NCI-H1417 treated with DMSO at 0.1 percent for 48 hours (cell line): ENCODE measurements at places on chromosomes 7 and 10.

DNA sequence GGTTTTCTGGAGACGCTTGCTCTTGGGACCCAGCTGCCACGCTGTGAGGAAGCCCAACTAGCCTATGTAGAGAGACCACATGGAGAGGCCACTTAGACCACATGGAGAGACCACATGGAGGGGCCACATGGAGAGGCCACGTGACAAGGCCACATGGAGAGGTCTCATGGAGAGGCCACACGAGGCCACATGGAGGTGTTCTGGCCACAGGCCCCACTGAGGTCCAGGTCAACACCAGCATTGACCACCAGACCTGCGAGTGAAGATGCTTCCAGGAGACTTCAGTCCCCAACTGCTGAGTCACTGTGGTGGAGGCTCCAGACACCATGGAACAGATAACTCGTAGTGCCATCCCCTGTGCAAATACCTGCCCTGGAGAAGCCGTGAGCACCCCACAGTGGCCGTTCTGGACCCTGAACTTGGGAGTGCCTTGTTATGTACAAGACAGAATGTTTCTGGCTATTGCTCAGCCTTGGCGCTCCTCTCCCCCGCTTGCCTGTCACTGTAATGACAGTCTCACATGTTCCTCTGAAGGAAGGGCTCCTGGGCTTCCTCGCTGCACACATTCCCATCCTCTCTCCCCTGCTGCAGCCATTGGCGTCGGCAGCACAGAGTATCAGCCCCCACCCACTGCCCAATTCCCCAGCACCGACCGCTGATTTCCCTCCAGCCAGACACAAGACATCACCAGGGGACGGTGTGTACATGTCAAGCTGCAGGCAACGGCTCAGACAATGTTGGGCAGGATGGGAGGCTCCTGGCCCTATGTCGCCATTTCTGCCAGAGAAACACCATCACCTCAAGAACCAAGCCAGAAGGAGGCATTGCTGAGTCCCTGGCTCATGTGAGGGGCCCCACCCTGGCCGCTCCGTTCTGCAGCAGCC, 49.0 kb upstream of the TNRC18 start:
- DNase-seq = no peak

- no peak for DNase-seq
Measured at GRCh38 chr10:76072384-76072783, 641.0 kb downstream of the LRMDA start.

DNA sequence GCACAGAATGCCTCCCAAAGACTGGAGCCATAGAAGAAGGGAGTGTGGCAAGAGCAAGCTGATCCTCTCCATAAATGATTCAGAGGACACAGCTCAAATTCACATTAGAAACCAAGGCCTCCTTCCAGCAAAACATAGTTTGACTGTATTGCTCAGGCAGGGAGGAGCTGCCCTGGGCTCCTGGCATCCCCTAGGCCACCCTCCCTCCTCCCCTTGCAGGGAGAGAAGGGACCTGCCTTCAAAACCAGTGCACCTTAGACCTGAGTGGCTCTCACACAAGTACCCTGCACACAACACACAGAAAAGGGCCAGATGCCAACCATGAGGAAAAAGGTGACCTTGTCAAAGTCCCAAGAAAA, 64.7 kb downstream of the CREB3L2 start:
- no peak for DNase-seq

DNA sequence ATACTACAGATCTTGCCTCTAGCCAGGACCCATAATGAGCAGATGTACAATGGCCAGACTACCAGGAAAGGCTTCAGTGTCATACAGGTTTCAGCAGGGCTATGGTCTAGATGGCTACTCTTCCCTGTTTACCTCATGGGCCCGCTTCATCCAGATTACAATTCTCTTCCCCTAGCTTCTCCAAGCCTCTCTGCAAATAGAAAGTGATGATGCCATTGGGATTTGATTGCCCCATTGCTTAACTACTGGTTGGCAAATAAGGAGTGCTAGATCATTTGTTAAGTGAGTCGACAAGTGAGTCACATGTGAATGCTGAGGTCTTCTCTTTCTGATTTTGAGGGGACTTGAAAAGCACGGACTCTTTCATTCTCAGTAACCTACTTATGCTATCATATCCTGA, 361.5 kb upstream of the LRRTM3 start:
- no peak for DNase-seq

DNA sequence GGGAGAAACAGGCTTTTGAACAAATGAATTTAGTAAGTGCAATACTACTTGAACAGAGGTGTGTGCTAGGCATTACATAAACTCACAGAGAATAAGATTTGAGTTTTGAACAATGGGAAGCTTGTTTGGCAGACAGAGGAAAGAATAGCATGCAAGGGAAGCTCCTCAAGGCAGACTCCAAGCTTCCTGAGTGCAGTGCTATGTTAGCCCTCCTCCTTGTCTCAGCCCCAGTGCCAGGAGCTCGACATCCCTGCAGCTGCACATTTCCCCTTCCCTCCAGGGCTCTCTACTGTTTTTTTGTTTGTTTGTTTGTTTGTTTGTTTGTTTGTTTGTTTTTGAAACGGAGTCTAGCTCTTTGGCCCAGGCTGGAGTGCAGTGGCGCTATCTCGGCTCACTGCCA, 237.5 kb downstream of the IPMK start:
- DNase-seq = no peak

- DNase-seq = peak; percentile 58
Measured at GRCh38 chr7:28298870-28299518, 113.3 kb upstream of the CREB5 start.

DNA sequence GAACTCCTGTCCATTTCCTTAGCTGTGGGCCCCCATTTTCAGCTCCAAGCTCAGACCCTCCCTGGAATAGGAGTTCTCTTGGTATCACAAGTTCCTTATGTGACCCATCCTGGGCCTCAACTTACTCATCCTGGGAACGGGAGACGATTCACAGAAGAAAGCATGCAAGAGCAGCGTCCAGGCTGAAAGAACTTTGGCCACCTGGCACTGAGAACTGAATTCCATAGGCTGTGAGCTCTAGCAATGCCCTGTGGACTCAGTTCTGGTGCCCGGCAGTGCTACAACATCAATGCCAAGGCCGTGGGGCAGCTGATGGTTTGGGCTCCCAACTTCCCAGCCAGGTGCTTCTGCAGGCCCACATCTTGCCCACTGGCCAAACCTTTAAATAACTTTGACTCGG, 3.9 kb upstream of the CUEDC2 start:
- DNase-seq = no peak

GRCh38 chr7:16670021-16670420, 24.0 kb downstream of the BZW2 start:
- DNase-seq = no peak

GRCh38 chr7:12199363-12199762, 11.7 kb upstream of the TMEM106B start:
- no peak for DNase-seq

GRCh38 chr7:38123494-38123893, 54.6 kb upstream of the STARD3NL start:
- no peak for DNase-seq

DNA sequence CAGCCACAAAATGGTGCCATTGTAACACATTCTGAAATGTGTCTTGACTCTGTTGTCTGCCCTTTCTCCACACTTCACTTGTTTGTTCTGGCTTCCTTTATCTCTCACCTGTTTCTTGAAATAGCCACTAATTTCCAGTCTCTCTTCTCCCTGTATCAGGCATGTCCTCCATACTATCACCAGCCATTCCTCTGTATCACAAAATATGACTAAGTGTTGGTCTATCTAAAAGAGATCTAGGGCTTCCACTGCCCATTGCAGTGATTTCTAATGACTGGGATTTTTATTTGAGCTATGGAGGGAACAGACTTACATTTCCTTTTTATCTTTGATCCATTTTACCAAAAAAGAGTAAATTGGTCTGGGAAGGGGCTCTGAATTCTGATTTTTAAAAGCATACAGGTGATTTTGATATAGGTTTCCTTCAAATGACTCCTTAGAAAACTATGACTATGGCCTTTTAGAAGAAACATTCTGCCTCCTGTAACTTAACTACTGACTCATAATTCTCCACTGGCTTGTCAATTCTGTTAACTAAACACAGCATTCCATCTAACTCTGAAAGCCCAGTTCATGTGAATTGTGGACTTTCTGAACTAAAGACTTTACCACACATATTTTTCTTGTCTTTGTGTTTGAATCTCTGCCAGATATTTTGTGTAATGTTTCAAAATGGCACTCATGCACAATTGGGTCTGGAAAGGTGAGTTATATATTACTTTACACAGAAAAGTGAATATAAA, 1121.4 kb downstream of the XPNPEP1 start:
- DNase-seq = no peak

DNA sequence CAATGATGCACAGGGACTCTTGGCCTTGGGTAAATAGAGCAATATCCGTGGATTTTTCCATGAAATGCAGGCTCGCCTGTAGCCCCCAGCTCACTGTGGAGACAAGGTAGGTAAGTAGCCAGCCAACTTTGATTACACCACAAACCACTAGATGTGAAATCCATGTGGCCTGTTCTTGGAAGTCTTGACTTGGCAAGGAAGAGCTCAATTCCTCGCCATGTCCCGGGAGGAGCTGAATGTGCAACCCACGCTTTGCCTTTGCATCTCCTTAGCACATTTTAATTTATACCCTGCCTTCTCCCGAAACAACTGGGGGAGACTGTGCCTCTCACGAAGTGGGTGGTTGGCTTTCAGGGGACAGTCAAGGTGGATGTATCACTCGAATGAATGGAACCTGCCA, 347.7 kb upstream of the MKI67 start:
- DNase-seq = no peak

DNA sequence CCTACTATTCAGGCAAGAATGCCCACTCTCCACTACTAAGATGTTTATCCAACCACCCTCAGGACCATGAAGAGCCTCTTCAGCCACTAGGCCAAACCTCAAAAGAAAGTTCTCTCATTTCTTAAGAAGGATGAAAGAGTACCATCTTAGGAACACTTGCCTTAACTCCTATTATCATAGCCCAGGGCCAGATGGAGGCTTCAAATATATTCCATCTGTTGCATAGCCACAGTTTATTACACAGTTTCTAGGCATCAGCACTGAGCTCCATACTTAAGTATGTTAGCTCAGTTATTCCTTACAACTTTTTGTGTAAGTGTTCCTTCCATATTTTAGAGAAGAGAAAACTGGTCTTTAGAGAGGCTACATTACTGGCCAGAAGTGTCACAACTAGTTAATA, 37.4 kb upstream of the YAE1 start:
- no peak for DNase-seq

- DNase-seq = no peak
Measured at GRCh38 chr10:97179311-97179710, 6.4 kb downstream of the SLIT1 start.

DNA sequence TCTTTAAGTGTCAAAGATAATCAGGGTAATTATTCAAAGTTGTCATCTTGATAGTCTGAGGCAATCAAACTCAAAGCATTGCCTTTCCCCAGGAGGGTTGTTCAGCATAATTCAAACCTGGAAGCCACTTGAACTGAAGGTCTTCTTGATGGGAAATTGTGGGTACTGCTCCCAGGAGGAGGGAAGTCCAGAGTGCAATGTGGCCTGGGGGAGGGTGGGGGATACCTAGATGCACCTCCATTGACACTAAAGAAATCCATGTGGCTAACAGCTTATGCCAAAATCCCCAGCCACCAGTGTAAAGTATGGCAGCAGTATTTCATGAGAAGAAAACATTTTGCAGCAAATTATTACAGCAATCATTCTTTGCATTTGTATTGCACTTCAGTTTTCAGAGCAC, 114.9 kb downstream of the STRA8 start:
- no peak for DNase-seq

- no peak for DNase-seq
Measured at GRCh38 chr10:104323085-104323484, 15.2 kb downstream of the ITPRIP start.

DNA sequence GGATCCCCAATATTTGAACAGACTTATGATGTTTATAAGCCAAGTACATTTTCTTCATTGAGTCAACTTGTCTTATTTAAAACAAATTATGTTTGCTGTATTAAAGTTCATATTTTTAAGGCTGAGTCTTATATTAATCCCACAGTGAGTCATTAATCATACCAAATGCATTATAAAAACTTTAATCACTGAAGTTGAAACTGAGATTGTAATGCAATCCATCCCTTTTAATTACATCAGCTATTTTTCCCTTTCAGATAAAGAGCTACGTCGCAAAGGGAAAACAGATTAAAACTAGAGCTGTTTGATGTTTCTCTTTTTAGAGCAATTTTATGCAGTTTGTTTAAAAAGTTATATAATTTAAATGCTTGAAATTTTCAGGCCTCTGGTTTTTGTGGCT, 183.0 kb downstream of the ARID5B start:
- no peak for DNase-seq

GRCh38 chr10:21724687-21725367, 190.8 kb downstream of the MLLT10 start:
- DNase-seq = peak; percentile 76

DNA sequence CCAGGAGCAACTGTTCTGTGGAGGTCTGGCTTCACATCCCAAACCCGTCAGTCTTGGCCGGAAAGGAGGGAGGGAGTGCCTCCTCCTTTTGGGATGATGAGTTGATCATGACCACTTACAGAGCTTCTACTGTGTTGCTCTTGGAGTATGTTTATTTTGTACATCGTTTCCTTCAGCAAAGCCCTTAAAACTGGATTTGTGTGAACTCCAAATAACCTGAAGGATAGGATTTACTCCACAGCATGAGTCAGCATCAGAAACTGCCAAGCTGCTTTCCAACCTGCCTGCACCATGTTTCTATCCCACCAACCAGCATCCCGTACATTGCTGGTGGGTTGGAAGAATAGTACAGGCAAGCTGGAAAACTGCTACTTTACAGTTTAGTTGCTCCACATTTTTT, 3.5 kb downstream of the CCDC201 start:
- no peak for DNase-seq

DNA sequence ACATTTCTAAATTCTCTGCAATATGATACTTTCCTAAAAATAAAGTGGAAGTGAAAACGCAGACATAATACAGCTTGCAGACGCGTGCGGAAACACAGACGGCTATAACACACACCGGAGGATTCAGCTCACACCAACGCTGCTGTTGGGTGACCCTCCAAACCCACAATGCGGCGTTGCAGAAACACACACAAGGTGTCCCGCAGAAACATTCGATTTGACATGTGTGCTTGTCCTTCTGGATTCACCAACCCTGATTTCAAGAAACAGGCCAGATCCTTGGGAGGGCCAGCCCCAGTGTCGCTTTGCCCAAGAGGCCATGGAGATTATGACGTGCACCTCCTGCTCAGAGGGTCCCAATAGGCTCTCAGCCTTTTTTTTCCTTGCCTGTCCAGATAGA, 136.7 kb upstream of the TCERG1L start:
- DNase-seq = no peak

GRCh38 chr10:16856567-16856966, 39.3 kb upstream of the RSU1 start:
- DNase-seq = no peak

GRCh38 chr10:49160814-49161213, 27.0 kb upstream of the FAM170B start:
- no peak for DNase-seq

- DNase-seq = no peak
Measured at GRCh38 chr7:44071726-44072363, 6.5 kb upstream of the PGAM2 start.
